Tongue (tissue), 3 donors: ENCODE measurements at places on chromosomes 1 and 21. TPM values are rescaled to one million over a fixed set of nuclear protein-coding genes. Genes with fewer than 3 reads are reported as not detected.

APH1A gene
- total RNA-seq = 72.1 TPM

INKA2 gene
- 17.7 TPM for total RNA-seq

CFAP410 gene
- 19.6 TPM for total RNA-seq

DPT gene
- 144 TPM for total RNA-seq

RHBG gene
- 0.31 TPM for total RNA-seq

SV2A gene
- total RNA-seq = 3.7 TPM

LRRC3 gene
- total RNA-seq = 2.4 TPM

MYOG gene
- 256 TPM for total RNA-seq

CYP4Z1 gene
- total RNA-seq = not detected

TRIM67 gene
- 0.10 TPM for total RNA-seq

TRNP1 gene
- total RNA-seq = 4.5 TPM

RGL1 gene
- 26.6 TPM for total RNA-seq

DMBX1 gene
- total RNA-seq = not detected

SIM2 gene
- 14.6 TPM for total RNA-seq

WNT9A gene
- total RNA-seq = 14.6 TPM

MTX1 gene
- total RNA-seq = 26.2 TPM

VSIG8 gene
- total RNA-seq = not detected

TOR3A gene
- 44.0 TPM for total RNA-seq
